Activated CD4-positive, alpha-beta T cell treated with anti-CD3 and anti-CD28 coated beads for 4 hours (primary cell): ENCODE measurements at places on chromosomes 6 and 20.

GRCh38 chr20:44540834-44541233 lies 19.0 kb upstream of the SERINC3 start:
- no peak for DNase-seq

DNA sequence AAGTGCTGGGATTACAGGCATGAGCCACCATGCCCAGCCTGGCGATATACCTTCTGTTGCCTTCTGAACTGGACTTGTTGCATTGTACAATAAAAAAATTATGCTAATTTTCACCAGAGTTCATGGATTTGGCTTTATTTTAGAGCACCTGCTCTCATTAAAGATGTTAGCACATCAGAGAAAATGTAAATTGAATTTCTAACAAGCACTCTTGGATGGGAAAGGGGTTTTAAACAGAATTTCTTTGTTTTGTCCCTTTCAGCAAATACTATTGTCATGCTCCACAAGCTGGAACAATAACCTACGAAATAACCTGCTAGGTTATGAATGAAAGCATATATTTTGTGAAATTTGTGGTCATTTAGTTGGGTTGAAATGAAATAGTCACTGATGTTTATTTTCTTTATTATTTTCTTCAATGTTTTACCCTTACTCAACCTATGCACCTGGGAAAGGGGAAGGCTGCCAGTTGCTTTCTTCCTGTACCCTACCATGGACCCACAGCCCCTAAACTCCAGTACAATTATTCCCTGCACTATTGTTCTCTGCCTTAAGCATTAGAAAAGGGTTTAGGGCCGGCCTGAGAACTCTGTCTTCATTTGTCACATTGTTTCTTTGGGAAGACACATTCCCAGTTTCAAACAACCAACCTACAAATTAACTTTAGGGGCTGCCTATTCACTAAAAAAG lies 22.2 kb downstream of the ZDHHC14 start:
- no peak for DNase-seq

DNA sequence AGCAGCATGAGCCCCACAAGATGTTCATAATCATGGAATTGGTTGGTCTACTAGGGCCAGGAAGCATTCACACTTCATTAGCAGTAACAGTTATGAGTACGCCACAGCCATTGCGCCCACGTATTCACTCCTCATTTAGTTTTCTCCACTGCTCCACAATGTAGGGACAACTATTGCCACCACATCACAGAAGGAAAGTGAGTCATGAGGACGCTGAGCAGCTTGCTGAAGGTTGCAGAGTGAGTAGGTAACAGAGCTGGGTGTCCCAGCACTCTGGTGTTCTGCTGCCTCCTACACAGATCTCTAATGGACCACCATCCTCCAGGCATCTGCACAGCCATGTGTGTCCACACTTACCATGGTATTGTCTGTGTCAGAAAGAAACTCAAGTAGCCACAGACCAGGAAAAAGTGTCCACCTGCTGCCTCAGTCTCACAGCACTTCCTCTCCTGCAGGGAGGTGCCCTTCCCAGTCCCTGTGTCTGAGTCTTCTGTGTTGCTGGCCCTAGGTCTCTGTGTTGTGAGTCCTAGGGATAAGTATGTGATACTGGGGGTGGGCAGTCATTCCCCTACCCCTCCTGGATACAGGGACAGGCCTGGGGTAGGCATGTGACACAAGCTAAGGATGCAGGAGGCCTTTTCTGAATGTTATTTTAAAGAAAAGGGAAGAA lies 103.9 kb downstream of the TTLL2 start:
- no peak for DNase-seq

DNA sequence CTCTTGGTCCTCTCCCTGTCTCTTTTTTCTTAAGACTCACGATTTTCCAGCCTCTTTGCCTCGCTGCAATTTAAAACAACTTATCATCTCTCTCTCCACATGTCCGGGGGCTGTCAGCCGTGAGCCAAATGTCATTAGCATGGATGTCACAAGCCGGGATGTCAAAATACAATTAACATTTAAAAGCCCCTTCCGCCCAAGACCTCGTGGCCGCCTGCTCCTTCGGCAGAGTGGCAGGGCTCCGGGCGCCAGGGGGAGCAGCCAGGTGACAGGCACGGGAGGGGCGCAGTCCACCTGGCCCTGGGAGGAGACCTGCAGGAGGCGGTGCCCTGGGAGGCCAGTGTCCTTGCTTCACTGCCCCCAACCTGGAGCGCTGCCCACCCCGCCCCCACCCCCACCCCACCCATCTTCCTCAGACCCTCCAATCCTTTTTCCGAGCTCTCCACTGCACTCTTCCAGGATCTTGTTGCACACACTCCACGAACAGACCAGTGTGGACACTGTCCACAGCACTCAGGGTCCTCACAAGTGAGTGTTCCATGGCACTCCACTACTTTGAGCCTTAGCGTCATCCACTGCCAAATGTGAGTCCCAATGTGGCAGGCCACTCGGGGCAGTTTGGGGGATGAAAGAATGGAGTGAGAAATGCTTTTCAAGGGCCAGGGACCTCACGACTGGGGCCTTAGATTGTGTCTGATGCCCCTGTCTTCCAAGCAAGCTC lies 5.6 kb upstream of the GRM4 start:
- no peak for DNase-seq

DNA sequence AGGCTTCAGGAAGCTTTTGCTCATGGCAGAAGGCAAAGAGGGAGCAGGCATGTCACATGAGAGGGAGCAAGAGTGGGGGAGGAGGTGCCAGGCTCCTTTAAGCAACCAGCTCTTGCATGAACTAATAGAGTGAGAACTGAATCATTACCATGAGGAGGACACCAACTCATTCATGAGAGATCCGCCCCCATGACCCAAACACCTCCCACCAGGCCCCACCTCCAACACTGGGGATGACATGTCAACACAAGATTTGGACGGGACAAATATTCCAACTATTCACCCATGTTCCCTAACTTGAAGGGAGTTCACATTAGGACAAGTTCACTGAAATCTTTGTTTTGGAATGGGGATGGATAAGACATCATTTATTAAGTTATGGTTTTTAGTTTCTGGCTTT lies 155.2 kb upstream of the ESR1 start:
- no peak for DNase-seq

DNA sequence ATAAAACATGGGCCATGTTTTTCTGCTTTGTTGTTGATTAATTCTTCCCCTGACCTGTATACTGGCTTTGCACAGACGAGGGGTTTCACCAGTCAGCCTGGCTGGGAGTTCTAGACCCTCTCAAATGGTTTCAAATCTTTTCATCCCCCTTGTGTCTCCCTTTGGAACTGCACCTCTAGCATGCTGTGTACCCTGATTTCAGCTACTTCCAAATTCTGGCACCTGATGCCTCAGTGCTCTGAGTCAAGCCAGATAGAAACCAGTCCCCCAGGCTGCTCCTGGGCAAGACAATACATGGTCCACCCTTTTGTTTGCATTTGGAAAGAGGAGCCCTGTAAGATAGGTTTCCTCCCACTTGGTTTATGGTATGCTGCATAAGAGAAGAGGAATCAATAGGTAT lies 290.2 kb downstream of the BTBD3 start:
- no peak for DNase-seq

- DNase-seq, result no peak
Observed at GRCh38 chr20:32839982-32840285, 18.8 kb upstream of the EFCAB8 start.

GRCh38 chr6:33430991-33431879 lies 11.4 kb downstream of the SYNGAP1 start:
- peak; percentile 74 for DNase-seq

DNA sequence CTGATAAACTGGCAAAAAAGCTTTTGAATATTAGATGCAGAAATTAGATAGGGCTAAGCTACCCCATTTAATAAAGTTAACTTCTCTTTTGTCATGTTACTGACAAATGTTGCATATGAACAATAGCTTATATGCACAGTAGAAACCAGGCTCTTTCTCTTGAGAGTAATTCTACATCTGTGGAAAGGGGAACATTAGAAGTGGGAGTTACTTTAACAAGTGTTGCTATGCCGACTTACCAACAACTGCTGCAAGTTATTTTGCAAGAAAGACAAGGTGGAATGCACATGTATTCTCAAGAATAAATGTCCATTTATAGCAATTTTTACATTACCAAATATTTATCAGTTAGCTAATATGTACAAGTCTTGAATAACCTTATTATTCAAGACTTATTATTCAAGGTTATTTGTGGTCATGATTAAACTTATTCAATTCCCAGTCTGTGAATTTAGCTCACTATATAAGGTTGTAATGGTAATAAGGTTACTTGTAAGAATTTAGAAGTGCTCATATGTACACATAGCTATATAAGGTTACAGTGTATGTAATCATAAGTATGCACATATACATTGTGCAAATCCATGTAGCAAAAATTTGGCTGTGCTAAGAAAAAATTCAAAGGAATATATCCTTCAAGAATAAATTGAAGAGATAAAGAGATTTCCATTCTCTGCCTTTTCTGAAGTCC lies 38.3 kb downstream of the ADGRG6 start:
- DNase-seq, result no peak

DNA sequence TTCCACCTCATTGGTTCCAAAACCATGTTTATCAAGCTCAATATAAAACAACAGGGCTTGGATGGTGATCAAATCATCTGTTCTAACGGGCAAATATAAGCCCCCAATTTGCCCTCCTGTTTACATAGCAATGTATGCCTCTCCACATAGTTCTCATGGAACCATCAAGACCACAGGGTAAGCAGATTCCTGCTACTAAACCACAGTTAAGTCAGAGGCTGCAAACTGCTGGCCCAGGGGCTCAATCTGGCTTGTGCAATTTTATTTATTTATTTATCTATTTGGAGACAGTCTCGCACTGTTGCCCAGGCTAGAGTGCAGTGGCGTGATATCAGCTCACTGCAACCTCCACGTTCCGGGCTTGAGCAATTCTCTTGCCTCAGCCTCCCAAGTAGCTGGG lies 18.9 kb upstream of the MTHFD1L start:
- no peak for DNase-seq

- peak; percentile 26 for DNase-seq
Observed at GRCh38 chr6:31042806-31043205, 32.5 kb downstream of the MUC22 start.

DNA sequence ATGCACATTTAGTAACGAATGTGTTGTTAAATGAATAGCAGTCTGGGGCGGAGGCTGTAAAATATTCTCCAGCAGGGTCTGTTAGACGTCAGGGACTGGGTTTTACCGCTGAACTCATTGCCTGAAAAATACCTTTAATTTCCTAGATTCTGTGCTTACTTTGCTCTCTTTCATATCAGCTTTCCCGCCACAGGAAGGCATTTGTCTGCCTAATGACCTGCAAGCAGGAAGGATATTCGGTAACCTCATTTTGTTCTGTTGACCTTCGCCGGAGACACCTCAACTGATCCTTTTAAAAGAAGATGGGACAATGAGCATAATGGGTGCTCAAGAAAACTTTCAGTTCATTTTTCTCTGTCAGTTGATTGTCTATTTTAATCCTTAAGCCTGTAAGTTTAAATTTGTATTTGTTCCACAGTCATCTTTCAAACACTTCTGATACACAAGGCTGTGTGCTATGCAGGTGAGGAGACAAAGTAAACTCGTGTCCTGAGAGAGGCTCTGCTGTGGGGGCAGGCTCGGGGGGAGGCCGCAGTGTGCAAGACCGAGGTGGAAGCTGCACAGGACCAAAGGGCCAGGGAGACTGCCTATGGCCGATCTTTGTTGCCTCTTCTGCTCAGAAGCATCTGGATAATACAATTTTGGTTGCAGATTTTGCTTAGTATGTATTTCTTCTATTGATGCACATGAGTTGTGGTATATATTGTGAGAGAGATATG lies 27.4 kb upstream of the SIM1 start:
- no peak for DNase-seq

GRCh38 chr6:7080311-7080710 lies 27.4 kb upstream of the RREB1 start:
- DNase-seq, result no peak

DNA sequence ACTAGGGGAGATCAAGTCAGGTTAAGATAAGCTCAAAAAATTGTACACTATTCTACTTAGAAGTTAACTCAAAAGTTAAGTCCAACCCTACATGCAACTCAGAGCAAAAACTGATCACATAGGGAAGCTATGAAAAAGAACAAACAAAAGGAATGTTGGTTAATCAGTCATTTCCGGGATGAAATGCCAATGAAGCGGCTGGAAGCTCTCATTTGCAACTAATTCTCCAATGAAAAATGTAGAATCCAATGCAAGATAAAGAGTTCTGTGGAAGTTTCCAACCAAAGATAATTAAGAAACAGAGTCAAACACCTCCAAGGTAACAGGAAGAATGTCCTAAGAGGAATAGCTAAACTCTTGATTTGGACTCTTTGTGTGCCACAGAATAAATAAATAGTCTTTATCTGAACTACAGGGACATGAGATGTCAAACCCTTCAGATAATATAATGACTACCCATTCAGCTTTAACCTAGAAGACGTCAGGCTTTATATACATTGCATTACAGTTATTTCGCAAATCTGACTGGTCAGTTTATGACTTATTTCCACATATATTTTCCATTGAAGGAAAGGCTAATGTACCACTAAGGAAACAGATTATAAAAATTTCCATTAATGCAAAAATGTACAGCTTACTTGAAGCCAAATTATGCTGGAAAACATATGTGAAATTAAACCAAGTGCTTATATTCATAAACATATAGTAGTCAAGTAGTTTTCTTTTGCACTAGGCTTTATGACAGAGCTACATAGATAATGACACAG lies 48.0 kb upstream of the DST start:
- no peak for DNase-seq

DNA sequence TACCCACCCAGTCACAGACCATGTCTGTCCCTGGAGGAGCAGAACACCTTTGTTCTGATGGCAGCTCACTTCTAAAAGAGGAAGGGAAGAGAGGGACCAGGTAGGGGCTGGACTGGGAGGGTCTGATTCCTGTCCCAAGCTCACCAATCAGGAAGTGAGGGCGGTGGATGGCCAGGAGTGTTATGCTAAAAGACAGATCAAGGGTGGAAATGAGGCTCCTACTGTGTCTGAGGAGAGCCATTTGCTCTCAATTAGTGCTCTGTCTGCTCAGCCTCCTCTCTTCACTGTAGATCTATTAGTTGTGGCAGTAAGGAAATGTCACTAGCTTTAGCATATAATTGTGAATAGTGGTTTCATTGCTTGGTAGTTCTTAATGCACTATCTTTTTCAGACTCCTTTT lies 72.5 kb downstream of the ARMC2 start:
- no peak for DNase-seq

GRCh38 chr20:57071283-57071731 lies 195.1 kb downstream of the BMP7 start:
- DNase-seq, result no peak

DNA sequence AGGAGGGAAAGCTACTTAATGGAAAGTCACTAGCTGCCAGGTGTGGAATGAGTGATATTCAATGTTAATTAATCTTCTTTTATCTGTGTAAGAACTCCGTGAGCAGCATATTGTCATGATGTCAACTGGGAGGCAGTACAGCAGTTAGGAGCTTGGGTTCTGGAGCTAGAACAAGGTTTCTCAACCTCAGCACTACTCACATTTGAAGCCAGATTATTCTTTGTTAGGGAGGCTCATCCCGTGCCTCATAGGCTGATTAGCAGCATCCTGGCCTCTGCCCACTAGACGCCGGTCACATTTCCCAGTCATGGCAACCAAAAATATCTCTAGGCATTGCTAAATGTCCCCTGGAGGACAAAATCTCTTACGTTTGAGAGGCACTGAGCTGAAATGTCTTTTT lies 41.2 kb downstream of the BCAS1 start:
- no peak for DNase-seq
